ENCODE measurements at places on chromosomes 16 and 17.
A peak's percentile ranks its signal among the peaks of the same experiment; 100 is the strongest.

DNA sequence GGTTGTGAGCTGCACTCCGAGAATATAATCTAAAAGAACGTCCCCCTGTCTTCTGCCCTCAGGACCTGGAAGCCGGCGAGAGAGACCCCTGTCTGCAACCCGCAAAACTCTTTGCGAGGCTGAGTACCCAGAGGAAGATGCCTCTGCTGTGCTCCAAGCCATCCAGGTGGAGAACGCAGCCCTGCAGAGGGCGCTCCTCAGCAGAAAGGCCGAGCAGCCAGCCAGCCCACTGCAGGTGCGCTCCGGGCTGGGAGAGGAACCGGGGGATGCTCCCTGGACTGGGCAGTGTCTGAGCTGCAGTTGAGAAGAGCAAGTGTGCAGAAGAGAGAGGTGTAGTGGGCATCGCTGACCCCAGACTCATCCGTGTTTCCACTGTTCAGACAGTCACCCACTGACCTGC, 148.3 kb downstream of the KATNIP start:
- DNase-seq: no peak

DNA sequence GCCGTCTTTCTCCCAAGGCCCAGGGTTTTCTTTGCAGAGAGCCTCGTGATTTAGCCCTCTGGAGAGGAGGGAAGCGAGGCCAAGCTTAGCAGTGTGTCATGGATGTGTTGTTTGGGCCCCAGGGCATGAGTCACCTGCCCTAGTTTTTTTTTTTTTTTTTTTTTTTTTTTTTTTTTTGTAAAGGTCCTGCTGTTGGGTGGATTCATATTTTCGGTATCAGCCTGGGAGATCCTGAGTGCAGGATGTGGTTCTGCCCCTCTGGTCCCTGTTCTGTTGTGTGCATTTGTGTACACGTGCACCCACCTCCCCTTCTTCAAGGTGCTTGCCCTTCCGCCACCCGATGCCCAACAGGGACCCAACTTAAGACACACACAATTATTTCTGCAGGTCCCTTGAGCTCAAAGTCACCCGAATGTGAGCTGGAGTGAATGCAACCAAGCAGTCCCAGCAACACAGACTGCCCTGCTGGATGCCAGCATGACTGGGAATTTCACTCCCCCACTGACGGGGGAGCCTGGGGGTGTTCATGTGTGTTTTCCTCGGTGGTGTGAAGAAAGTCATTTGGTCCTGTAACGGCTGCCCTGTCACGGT, 265.8 kb upstream of the TNRC6C start:
- DNase-seq: no peak

- peak; percentile 33 for DNase-seq
Observed at GRCh38 chr17:82551779-82552457, 32.4 kb downstream of the FOXK2 start.

DNA sequence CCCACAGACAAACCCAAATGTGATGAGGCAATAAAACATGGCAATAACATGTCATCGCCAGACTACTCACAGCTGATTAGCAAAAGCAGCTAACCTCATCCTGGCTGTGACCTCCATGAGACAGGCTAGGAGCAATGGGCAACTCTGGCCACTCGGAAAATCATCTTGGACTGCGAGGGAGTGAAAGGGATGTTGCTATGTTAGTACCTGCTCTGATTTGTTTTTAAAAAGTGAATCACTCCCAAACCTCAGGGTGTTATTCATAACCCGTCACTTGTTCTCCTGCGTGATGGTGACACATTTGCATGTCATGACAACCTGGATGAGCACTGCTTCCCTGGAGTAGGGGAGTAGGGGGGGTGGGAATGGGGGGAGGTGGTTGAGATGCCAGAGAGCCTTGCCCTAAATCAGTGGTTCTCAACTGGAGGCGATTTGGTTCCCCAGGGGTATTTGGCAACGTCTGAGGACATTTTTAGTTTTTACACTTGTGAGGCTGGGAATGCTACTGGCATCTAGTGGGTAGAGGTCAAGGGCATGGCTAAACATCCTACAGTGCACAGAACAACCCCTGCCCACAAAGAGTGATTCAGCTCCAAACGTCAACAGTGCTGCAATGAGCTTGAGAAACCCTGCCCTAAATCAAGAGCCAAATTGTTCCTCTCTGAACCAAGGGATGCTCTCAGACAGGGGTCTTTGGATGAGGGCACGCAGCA, 241.7 kb downstream of the SOX9 start:
- no peak for DNase-seq

DNA sequence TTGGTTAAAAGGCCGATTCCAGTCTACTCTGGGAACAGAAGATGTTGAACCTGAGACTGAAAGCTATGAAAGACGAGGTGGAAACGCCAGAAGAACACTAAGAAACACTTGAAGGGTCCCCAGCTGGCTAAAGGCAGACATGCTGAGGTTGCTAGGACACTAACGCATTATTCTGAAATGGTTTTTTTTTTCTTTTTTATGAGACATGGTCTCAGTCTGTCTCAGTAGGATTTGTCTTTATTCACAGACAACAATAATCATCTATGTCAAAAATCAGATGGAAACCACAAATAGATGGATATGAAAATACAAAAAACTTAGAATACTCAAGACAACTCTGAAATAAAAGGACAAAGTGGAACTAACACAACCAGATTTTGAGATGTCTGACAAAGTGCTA, 35.0 kb upstream of the RASD1 start:
- peak; percentile 58 for DNase-seq

DNA sequence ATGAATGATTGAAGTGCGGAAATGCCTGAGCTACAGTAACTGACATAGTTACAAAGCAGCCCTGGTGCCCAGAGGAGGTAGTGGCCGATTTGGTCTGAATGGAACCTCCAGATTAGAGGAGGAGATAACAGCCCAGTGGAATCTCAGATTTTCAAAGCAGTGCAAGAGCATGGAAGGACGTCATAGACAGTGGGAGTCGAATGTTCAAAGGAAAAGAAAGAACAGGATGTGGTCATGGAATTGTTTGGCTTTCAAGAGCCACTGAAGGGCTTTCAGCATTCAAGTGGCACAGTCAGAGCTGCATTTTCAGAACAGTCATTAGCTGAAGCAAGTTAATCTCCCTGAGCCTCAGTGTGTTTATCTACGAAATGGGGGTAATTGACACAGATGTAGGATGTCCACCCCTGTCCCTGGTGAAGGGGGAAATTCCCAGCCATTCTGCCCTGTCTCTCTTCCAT, 104.6 kb upstream of the CACNG3 start:
- DNase-seq: no peak

- DNase-seq: no peak
Observed at GRCh38 chr16:84109598-84110335, 7.0 kb downstream of the MBTPS1 start.

DNA sequence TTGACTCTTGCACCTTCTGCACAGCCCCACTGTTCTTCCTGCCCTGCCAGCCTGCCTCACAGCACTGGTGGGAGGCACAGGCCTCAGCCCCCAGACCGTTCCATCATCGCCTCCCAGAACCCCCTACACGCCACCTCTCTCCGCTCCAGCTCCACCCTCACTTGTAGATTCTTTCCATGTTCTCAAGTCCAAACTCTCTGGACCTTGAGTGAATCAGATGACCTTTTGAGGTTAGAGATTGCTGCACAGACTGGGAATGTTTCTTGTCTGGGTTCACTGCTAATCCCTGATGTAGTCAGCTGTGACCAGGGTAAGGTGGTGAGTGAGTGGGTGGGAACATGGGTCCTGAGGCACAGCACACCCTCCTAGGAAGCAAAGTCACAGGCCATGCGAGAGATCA, 272.4 kb downstream of the IRF8 start:
- no peak for DNase-seq

DNA sequence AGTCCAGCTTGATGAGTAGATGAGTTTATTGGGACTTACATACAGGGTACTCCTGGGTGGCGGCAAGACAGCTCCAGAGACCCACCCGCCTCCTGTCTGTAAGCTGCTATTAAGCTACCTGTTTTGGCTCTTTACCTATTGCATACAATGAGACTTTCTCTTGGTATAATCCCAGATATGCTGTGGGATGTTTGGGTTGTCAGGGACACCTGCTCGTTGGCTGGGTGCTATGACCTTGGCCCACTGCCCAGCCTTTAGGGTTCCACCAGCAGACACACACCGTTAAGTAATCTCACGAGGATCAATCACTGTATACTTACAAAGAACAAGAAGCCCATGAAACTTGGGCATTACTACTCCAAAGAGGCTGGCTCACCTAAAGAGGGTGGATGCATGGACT, 116.4 kb downstream of the NPIPB5 start:
- DNase-seq: no peak

- DNase-seq: peak; percentile 10
Observed at GRCh38 chr16:138049-138417, 440 bp downstream of the NPRL3 start.

DNA sequence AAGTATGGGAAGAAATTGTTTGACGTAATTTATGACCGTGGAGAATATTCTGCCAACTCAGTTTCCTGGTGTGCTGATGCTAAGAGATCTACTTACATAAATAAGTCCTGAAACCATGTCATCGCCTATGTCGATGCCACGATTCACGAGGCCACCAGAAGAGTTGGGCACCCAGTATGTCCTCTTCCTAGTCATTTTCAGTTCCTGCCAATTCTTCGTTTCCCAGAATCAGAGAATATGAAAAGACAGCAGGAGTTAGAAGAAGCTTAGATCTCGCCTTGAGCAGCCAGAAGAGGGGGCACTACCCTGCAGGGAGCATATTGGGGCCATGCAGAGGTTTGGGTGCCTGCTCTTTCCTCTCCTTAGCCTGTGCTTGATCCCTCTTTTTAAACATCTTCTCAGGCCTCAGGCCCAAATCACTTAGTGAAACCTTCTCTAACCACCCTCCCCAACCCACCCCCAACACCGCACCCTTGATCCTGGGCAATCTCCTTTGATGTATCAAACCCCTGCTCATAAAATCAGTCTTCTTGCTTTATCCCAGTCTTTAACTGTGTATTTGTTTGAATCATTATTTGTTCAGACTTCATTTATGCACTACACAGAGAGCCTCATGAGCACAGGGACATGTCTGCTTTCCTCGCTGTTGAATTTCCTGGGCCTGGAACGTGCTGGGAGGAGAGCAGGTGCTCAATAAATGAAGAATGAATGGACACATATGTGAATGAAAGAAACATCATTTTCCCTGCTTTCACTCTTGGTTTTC, 12.2 kb upstream of the LONP2 start:
- no peak for DNase-seq

DNA sequence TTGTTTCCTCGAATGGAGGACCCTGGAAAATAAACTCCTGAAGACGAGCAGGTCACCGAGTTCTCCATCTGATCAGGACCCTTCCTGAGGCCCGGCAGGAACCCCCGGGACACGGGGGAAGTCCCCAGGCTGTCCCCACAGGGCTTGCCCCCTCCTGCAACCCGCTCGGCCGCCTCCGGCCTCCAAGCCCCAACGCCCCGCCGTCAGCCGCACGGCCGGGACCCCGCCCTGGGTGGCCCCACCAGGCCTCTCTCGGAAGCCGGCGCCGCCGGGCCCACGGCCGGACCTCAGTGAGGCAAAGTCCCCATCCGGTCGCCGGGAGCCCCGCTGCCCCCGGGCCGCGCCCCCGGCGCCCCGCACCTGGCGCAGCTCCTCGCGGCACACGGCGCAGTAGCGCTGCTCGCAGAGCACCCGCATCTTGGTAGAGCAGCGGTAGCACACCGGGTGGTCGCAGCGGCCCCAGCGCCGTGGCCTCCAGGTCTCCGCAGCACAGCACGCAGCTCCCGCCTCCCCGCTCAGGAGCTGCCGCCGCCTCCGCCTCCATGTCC, 383 bp downstream of the ZNF598 start:
- DNase-seq: no peak

Measured in NCI-H2171 (cell line).